Stimulated activated CD4-positive, alpha-beta T cell treated with anti-CD3 and anti-CD28 coated beads, Interleukin-1b, Interleukin-23, amount 100 ng/mL, for 1 hour (primary cell): ENCODE measurements at places on chromosomes 11 and 22.

DNA sequence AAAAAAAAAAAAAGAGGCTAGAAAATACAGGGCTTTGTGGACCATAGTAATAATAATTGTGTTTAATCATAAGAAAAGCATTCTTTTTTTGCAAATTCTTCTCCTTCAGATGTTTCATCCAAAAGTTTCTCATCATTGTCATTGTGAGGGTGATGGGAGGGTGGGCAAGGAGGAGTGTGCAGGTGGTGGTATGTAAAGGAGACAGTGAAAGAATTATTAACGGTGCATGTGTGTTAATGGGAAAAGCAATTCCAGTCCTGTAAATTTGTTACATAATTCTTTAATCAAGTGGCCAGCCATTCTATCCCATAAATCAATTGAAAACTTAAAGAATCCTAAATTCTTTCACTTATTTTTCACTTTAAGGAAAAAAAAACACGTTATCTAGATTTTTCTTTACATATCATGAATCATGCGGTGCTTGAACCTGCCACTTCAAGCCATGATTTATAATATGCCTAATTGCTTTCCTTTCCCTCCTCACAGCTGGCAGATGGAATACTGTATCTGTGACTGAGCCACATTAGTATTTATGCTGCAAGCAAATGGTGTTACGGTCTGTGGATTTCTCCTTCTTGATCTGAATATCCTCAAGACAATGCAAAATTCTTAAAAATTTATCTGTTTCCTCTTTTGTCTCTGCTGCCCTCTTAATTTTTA is 318.5 kb downstream of the JRKL start:
- DNase-seq = no peak

DNA sequence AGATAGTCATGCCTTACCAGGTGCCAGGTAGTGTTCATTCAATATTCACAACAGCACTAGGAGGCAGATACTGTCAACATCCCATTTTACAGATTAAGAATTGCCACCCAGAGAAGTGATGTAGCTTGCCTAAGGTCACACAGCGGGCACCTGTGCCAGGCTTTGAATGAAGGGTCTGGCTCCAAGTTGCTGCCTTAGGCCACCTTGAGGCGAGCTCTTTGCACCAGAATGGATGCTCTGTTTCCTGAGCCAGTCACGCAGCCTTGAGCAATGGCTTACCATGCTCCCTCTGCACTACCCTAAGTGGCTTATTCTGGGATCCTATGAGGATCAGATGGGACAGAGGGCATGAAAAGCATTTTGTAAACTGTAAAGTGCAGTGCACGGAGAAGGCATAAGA is 25.1 kb upstream of the TIMP3 start:
- no peak for DNase-seq

DNA sequence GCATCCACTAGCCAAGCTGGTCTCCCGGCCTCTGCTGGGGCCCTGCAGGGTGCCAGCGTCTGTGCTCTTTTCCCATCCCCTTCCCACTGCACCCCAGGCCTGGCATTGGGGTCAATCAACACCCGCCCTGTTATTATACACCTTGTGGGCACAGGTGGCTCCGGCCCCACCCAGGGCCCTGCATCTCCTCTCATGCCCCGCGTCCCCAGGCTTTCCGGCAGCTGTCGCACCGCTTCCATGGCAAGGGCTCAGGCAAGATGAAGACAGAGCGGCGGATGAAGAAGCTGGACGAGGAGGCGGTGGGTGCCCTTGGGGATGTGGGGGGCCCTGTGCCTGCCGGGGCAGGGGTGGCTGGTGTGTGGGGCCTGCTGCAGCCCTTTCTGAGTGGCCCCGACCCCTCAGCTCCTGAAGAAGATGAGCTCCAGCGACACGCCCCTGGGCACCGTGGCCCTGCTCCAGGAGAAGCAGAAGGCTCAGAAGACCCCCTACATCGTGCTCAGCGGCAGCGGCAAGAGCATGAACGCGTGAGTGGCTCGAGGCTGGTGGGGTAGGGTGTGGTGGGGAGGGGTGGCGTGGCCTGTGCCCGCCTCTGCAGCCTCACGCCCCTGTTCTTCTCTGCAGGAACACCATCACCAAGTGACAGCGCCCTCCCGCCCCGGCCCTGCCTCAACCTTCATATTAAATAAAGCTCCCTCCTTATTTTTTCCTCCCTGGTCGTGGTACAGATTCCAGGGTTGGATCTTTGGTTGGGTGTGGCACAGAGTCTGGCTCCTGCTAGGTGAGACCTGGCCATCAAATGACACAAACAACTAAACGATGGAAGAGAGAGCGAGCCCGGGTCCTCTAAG is 17.1 kb downstream of the SART1 start:
- no peak for DNase-seq

GRCh38 chr22:25990940-25991339 is 178.3 kb upstream of the SEZ6L start:
- DNase-seq = no peak

GRCh38 chr11:69930081-69931059 is 111.2 kb upstream of the FGF3 start:
- DNase-seq = no peak

DNA sequence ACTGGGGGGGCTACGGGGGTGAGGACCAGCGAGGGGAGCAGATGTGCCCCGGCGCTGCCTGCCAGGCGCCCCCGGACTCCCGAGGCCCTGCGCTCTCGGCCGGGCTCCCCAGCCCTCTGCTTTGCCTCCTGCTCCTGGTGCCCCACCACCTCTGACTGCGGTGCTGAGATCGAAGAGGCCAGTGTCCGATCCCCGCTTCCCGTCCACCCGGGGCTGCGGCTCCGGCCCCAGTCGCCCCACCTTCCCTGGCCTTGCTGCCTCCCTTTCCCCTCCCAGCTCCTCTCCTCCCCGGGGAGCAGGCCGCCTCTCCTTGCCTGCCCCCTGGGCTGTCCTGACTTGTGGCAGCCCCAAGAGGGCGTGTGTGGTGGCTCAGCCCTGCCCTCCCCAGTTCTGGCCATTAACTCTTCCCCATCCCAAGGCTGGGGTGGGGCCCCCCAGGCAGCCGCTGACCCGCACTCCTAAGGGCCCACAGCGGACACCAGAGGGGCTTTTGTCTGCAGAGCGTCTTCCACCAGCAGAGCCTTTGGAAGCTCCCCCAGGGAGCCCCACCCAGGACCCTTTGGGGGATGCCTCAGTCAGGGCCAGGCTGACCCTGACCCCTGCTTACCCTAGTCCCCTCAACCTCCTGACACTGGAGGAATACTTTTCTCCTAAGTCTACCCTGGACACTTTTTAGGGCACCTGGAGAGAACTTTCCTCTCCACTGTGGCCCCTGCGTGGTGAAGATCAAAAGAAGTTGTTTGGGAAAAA is 16.6 kb downstream of the RTN4RL2 start:
- DNase-seq = no peak

DNA sequence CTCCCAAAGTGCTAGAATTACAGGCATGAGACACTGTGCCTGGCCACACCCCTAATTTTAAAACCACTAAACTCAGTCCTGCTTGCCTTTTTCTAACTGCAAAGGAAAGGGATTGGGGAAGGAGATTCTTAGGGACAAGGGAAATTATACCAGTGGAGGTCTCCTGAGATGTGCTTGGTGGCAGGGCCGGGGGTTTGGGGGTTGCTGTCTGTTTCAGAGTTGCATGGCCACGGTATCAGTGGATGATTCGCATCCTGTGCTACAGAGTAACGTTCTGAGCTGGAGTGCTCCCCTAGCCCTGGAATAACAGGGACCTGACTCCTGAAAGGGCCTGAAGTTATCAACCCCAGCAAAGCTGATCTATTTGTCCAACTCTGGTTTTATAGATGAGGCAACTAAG is 846 bp upstream of the GPHA2 start:
- DNase-seq = no peak

- no peak for DNase-seq
These were observed 83.5 kb upstream of the THY1 start for GRCh38 chr11:119506436-119506835.

GRCh38 chr11:76791861-76792260 is 8.7 kb downstream of the TSKU start:
- DNase-seq = no peak

GRCh38 chr11:80182901-80183300 is 742.1 kb upstream of the TENM4 start:
- no peak for DNase-seq

GRCh38 chr11:32464078-32464477 is 28.7 kb upstream of the WT1 start:
- DNase-seq = no peak
